ENCODE measurements at places on chromosomes 3 and 15.
A peak's percentile ranks its signal among the peaks of the same experiment; 100 is the strongest.

DNA sequence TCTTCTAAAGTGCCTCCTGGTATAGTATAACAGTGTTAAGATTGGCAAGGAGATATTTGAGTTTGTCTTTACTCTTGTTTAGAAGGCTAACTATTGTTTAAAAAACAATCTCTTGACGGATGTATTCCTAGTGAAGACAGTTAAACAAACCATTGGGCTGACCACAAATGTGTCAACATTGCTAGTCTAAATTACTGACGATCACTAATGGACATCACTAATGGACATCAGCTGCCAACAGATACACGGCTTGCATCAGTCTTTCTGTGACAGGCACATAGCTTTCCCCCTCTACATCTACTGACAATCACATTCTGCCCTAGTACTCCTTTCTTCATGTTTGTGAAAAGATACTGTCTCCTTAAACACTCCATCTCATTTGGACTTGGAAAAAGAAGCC, 57.1 kb upstream of the ETV5 start:
- DNase-seq = no peak

DNA sequence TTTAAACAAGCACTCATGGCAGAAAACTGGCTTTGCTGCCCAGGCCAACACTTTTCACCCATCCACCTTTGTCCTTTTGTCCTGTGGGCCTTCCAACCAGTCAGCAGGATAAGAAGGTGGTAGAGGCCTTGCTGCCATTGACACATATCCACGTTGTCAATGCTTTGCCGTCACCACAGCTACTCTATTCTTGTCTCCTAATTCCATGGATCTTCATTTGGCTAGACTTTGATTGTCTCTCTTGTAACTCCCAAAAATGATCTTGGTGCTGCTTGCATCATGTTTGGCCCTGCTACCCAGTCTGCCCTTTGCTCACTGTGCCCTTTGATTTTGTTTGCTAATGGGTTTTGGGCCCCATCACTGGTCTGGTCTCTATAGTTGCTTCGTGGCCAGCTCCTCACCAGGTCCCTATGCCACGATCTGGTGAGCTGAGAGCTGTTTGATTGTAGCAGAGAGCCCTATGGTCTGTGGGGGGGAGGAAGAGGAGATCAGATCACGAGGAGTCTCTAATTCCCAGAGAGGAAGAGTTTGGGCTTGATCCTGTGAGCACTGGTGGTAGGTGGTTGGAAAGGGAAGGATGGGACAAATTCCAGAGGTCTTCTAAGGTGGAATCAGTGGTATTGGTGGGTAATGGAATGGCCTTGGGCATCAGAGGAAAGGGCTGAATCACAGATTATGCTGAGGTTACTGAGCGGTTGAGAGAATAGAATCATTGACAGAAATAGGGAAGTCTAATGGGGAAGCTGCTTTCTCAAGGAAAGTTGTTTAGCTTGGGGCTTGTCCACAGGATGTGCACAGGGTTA, 40.3 kb downstream of the ABHD2 start:
- no peak for DNase-seq

GRCh38 chr15:60328852-60329443, 68.8 kb downstream of the ANXA2 start:
- peak; percentile 24 for DNase-seq

DNA sequence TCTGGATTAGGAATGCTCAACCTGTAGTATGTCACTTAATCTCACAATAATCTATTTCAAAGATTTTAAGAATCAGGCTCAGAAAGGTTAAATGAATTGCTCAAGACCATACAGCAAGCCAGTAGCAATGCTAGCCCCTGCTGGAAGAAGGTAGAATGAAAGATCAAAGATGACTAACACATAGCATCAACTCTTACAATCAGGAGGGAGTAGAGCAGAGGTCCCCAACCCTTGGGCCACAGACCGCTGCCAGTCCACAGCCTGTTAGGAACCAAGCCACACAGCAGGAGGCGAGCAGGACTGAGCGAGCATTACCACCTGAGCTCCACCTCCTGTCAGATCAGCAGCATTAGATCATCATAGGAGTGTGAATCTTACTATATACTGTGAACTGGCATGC, 15.5 kb upstream of the GATM start:
- no peak for DNase-seq

- no peak for DNase-seq
Measured at GRCh38 chr3:11648735-11649134, 5.0 kb upstream of the VGLL4 start.

GRCh38 chr15:72047020-72047419, 70.9 kb downstream of the MYO9A start:
- DNase-seq = no peak

- DNase-seq = no peak
Measured at GRCh38 chr3:53806182-53807116, 39.8 kb downstream of the CHDH start.

GRCh38 chr3:195106418-195106906, 164.5 kb downstream of the XXYLT1 start:
- DNase-seq = peak; percentile 48

- DNase-seq = no peak
Measured at GRCh38 chr3:18079739-18080138, 337.3 kb upstream of the TBC1D5 start.

DNA sequence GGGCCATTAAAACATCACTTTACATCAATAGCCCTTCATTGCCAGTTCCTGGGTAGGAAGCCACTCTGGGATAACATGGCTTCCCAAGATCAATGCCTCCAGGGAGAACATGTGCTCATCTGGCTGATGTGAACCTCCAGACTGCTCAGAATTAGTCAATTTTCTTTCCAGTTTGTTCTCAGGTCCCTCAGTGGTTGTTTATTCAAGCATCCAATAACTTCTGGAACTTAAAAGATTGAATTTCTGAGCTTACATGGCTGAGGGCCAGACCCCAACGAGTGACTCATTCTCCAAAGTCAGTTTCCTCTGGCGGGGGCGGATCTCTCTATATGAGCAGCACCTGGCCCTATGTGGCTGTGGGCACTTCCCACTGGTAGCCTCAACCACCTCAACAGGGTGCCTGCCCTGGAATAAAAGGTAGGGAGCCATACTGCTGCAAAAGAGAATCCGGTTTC, 34.0 kb downstream of the LYZL4 start:
- DNase-seq = peak; percentile 22

GRCh38 chr3:43019006-43019809, 40.1 kb downstream of the GASK1A start:
- no peak for DNase-seq

DNA sequence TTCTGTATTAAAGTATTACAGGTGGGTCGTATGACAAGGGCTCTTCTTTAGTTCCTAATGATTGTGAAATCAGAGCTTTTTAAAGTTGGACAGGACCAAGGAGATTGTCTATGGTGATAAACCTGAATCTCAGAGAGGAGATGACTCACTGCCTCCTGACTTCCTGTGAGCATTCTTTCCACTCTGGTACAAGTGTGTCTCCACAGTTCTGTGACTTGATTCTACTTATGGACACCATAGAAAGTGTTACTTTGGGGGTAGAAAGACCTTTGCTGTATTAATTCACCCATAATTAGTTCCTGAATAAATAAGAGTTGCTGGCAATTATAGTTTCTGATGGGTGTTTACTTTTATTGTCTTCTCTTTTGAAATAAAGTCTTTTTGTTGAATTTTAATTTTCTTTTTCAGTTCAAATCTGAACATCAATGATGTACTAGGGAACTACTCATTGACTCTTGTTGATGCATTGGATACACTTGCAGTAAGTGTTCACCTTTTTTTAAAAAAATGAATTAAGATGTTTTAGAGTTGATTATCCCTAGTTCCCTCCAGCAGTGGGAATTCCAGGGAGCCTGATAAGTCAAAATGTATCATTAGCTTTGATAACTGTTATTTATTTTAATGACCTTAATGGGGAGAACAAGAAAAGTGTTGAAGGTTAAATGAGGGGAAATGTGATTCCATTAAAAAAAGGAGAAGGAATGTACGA, 7.4 kb downstream of the EDEM1 start:
- peak; percentile 87 for DNase-seq

- no peak for DNase-seq
Measured at GRCh38 chr3:102488331-102488730, 53.5 kb downstream of the ZPLD1 start.

- no peak for DNase-seq
Measured at GRCh38 chr15:96869122-96869521, 538.6 kb downstream of the NR2F2 start.
